ENCODE measurements at places on chromosomes 4 and X.

DNA sequence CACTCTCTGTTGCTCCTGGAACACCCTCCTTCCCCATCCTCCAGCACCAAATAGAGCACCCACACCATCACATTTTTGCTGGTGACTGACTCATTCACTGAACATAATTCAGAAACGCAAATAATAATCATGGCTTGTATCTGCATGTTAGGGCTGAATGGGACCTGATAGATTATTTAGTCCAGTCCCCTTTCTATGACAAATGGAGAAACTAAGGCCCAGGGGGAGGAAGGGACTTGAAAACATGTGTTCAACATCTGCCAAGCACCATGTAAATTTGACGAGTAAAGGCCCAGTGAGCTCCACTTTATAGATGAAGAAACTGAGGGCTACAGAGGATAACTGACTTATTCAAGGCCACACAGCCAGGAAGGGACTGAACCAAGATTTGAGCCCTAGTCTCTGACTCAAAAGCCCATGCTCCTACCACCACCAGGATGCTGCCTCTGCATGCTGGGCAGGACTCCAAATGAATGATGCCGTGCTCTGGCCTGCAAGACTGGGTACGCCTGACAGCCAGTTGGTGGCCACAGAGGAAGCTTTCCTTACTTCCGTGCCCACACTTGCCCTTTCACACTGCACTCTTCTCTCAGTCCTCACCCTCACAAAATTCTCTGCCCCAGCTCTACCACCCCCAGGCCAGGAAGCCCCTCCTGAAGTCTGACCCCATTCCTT, 133.3 kb upstream of the PJA1 start:
- no peak for DNase-seq

- DNase-seq, result no peak
Observed at GRCh38 chr4:98311656-98312055, 50.5 kb downstream of the RAP1GDS1 start.

- DNase-seq, result no peak
Observed at GRCh38 chr4:184969610-184970009, 48.7 kb upstream of the HELT start.

DNA sequence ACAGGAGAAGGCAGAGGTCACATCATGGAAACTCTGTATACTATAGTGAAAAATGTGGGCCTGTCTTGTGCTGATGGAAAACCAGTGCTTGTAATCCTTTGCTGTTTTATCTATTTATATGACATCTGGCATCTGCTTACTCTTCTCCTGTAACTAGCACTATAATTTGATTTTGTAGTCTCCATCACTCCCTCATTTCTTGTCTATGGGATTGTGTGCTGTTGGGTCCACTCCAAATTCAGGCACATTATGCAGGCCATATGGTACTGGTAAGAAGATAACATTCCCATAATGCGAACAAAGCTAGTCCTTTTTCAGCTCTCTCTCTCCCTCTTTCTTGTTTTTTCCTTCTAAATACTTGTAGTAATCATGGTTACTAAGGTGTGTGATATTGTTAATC, 581.2 kb upstream of the IGFBP7 start:
- DNase-seq, result no peak

DNA sequence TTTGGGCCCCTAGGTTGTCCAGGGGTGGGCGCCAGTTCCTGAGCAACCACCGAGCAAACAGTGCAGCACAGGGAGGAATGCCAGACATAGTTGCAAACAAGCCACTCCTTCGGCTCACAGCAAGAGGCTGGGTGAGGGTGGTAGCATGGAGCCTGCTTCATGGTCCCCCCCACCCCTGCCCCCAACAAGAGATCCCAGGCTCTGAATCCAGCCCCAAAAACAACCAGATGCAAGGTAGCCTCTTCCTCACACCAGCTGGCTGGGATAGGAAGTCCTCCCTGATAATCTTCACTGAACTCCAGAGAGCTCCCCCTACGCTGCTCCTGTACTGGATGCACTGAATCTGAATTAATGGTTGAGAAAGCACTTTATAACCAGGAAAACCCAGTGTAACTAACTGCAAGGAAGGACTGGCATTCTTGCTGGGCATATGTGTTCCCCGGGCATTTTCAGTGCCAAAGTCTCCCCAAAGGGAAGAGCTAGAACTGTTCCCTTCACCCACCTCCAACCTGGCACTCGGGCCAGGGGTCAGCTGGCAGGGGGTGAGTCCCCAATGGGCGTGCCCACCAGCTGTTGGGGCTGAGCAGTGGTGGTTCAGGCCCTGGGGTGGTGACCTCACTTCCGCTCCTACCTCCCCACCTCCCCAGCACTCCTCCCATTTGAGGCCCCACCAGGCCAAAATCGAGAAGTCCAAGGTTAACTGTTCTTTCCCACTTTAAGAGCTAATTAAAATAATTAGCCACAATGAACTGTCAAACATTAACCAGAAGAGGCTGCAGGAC, 1.5 kb downstream of the ELF4 start:
- no peak for DNase-seq

- DNase-seq, result no peak
Observed at GRCh38 chrX:97089116-97089515, 205.4 kb downstream of the RPA4 start.

DNA sequence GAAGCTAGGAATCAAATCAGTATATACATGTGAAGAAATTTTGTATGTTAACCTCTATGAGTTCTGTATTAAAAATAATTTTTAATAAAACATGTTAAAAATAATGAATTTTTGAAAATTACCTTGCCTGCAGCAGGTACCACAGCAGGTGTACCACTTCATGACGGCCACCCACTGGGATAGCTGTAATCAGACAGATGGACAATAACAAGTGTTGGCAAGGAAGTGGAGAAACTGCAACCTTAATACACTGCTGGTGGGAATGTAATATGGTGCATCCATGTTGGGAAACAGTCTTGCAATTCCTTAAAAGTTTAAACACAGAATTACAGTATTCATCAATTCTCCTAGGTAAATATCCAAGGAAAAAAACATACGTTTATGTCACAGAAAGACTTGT, 209.5 kb downstream of the RELL1 start:
- DNase-seq, result no peak

DNA sequence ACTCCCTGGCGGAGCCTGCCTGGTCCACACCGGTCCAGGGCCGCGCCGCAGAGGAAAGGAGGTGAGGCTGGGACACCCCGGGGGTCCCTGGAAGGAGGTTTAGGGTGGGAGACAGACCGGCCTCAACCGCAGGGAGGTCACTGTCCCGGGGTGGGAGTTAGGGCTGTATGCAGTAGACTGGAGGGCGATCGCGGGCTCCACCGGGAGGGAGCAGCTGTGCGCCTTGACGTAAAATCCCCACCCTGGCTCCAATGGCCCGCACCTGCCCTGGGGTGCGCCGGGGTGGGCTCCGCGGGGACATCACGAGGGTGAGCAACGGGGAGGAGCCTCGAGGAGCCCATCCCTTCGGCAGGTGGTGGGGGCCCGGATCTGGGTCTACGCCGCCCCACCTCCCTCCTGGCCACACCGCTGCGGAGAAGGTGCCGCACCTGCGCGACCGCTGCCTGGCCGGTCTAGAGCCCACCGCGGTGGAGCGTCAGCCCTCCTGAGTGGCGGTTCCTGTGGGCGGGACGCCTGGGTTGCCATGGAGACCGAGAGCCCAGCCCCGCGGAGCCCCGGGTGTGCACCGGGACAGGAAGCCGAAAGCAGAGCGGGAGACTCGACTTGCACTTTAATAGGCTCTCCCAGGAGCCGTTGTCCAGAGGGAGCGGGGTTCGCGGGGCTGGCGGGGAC, 105.1 kb downstream of the ADRA2C start:
- no peak for DNase-seq

- no peak for DNase-seq
Observed at GRCh38 chrX:56763556-56764152, 34.6 kb downstream of the NBDY start.

- no peak for DNase-seq
Observed at GRCh38 chrX:136196691-136197155, 49.4 kb downstream of the FHL1 start.

DNA sequence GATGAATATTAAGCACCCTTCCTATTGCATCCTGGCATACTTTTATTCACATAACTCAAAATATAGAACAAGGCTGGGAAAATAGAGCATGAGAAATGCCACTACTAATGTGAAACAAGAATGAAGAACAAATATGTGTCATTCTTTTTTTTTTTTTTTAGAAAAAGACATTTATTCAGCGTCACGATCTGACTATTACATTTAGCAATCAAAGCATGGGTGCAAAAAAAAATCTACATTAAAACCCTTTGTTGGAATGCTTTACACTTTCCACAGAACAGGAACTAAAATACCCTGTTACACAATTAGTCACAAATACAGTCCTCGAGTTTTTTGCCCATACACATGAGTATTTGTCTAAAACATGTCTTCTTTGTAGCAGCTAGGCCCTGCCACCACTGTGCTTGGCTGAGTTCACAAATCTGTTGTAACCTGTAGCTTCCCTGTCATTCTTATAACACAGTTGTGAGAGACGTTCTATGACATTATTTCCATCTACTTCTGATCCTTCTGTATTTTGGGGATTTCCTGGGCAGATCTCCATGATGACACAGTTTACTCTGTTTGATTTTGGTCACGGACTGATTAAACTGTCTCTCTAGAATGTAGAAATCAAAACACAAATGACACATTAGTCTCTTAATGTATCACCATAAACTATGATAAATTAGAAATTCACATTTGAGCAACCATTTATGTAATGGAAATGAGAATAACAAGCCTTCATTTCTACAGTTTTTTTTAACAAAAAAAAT, 9.4 kb upstream of the TET2 start:
- no peak for DNase-seq

- DNase-seq, result peak; percentile 4
Observed at GRCh38 chrX:68196939-68197791, 236.1 kb downstream of the OPHN1 start.

- DNase-seq, result no peak
Observed at GRCh38 chrX:54530357-54530900, 410 bp downstream of the GNL3L start.

GRCh38 chrX:148185631-148186030, 204.5 kb downstream of the FMR1NB start:
- no peak for DNase-seq

DNA sequence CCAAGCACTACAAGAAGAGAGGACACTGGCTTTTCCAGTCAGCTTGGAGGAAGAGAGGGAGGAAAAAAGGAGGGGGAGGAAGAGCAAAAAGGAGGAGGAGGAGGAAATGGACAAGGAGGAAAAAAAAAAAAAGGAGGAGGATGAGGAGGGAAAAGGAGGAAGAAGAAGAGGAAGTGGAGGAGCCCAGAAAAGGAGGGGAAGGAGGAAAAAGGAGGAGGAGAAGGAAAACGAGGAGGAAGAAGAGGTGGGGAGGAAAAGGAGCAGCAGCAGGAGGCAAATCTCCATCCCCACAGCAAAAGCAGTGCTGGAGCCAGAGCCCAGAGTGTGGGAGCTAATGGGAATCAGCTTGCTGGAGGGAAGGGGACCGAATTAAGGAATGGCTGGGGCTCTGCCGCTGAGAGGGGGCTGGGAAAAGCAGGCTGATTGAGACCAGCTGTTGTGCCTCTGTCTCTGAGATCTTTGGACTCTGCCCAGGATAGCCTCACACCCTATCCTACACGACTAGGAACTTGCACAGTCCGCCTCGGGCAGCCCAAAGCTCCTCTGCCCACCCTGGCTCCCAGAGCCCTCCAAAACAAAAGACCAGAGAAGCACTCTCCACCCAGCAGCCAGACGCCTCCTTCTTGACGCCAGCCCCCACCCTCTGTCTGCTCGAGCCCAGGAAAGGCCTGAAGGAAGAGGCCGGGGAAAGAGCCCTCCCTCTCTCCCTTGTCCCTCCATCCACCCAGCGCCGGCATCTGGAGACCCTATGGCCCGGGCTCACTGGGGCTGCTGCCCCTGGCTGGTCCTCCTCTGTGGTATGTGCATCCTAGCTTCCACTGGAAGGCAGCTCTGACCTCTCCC, at the start of gene XPNPEP2:
Gene XPNPEP2, plus strand, starts transcription at position 514 of the 843 bp plus-strand sequence. Its CDS starts 235 bp downstream, at position 749.
- peak; percentile 21 for DNase-seq

- no peak for DNase-seq
Observed at GRCh38 chr4:157564771-157565170, 344.2 kb downstream of the GRIA2 start.

GRCh38 chr4:184309241-184310170, 91.8 kb upstream of the ENPP6 start:
- no peak for DNase-seq

GRCh38 chrX:38799995-38800580, 1.2 kb upstream of the MID1IP1 start:
- no peak for DNase-seq

DNA sequence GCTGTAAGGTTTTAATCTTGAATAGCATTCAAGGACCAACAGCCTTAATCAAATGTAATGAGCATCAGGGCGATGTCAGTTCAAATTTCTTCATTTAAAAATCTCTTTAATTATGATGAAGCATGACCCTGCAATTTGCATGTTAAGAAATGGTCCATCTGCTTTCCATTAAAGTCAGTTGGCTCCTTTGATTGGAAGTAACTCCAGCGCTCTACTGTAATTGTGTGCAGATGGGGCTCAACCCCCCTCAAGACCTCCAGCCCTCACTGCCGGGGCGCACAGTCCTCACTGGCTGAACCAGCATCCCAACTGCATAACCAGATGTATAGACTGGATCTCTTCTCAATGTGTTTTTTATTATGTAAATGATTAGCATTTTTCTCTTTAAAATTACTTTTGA, 126.9 kb downstream of the VCX3B start:
- DNase-seq, result no peak

DNA sequence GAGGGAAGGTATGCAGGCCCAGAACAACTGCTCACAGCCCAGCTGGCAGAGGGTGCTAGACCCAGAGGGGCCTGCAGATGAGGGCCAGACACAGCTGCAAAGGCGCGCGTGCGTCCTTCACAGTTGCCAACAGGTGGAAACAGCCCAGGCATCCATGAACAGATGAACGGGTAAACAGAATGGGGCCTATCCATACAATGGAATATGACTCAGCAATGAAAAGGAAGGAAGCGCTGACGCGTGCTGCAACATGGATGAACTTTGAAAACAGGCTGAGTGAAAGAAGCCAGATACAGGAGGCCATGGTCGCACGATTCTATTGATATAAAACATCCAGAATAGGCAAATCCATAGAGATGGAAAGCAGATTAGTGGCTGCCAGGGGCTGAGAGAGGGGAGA, 83.1 kb upstream of the DDX3X start:
- DNase-seq, result no peak

- no peak for DNase-seq
Observed at GRCh38 chr4:137307806-137308205, 224.5 kb downstream of the PCDH18 start.

DNA sequence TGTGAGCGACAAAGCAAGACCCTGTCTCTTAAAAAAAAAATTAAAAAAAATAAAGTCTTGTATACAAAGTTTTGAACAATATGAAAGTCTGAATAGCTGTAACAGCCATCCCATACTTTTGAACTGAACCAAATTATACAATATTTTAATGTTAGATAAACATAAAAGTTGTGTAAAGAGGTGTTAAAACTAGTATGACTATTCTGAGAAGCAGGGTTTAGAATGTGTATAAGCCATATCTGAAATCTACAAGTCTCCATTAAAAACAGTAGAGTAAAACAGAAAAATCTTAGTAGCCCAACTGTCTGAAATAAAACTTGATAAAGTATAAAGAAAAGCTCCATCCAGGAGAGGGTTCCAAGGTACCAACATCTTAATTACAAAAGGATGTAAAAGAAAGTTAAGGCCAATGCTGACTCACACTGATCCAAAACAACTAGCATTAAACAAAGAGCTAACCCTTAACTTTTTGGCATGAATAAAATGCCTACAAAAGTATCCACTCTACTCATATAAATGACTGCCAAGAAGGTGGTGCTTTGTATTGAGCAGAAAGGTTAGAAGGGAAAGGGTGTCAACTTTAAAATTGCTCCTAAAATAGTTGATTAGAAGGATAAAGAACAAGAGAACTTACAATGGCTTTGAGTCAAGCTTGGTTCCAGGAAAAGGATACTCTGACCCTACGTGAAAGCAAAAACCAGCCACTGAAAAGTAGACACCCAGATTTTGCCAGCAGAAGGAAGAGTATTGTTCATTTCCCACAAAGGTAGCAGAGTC, 18.5 kb downstream of the CNOT6L start:
- DNase-seq, result no peak
